ENCODE measurements at places on chromosomes 3 and 15.

DNA sequence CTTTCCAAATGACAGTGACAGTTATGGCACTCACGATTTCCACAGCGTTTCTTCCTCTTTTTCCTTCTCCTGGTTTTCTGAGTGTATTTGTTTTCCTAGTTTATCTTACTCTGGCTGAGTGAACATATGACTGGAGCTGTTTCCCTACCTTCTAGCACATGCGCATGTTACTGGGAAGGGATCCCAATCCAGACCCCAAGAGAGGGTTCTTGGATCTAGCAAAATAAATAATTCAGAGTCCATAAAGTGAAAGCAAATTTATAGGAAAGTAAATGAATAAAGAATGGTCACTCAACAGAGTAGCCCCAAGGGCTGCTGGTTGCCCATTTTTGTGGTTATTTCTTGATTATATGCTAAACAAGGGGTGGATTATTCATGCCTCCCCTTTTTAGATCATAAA is 23.8 kb downstream of the METTL6 start:
- DNase-seq: no peak

DNA sequence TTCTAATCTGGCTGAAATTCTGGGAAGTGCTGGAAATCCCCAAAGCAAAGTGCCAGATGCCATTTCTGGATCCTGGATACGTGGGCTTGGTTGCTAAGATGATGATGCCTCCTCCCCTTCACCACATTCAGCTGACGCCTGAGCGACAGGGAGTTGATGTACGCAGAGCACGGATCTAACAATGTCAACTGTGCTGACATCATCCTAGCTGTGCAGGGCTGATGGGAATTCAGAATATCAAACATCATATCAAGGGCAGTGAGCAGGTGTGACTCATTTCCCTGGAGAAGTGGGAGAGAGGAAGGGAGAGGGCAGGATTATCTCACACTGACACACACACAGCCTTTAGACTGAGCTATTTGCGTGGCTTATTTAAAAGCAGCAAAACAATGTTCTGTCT is 92.6 kb upstream of the ZBTB20 start:
- no peak for DNase-seq

DNA sequence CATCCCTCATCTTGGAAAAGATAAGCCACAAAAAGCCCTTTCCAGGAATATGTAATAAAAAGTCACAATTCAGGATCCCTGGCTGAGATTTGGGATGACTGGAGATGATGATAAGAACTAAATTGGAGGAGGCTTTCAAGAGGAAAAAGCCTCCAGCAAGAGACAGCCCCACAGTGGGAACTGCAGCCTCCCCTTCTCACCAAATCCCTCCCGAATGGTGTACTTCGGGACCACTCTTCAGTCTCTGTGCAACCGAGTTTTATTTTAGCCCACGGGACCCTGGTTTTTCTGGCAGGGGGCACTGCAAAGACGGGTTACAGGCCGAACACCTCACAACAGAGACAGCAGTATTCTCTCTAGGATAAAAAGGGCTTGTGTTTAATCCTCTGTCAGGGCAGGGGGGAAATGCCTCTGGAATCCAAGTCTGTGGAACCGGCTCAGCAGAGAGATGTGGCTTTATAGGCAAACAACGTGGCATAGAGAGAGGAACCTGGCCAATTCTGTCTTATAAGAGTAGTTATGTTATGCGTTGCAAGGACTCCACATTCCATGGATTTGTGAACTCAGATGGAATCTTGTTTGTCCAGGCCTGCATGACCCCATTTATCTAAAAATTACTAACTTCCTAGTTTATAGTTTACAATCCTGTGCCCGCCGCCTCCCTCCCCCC is 1.2 kb upstream of the LMCD1 start:
- DNase-seq: no peak

DNA sequence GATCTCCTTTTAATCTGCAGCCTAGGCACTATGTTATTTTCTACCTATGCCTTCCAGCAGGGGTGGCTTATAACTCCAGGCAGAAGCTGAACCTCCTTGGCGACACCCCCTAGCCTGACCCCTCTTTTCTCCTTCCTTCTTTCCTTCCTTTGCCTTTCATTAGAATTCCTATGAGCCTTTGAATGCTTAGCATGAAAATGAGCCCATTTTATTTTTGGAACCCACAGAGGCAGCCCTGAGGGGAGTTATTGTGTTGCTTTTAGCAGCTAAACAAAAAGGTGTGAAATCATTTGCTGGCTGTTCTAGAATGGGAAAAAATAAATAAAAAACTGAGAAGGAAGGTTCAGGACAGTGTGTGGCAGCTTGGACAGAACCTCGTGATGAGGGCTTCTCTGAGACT is 164.6 kb upstream of the ICE2 start:
- no peak for DNase-seq

- peak; percentile 26 for DNase-seq
Observed at GRCh38 chr3:53712817-53713388, 133.3 kb downstream of the CHDH start.
